ENCODE measurements at places on chromosomes 1 and 21.
A peak's percentile ranks its signal among the peaks of the same experiment; 100 is the strongest.

DNA sequence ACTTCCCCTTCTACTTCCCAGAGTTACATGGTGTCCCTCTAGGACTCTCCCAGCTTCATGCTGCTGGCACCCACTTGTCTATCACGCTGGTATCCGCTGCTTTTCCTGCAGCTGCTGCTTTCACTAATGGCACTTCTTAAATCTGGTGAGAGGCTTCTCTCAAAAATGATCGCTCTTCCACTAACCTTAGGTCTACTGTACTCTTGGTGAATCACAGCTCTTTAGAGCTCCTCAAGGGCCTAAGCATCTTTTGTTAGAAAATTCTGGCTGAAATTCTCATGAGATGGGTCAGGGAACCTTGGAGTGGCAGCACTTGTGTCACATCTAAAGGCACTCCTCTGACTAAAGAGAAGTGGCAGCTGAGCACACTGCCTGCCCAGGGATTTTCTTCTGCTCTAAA, 32.1 kb downstream of the ZMYND12 start:
- no peak for DNase-seq

GRCh38 chr1:18009478-18009961, 98.1 kb upstream of the IGSF21 start:
- no peak for DNase-seq

DNA sequence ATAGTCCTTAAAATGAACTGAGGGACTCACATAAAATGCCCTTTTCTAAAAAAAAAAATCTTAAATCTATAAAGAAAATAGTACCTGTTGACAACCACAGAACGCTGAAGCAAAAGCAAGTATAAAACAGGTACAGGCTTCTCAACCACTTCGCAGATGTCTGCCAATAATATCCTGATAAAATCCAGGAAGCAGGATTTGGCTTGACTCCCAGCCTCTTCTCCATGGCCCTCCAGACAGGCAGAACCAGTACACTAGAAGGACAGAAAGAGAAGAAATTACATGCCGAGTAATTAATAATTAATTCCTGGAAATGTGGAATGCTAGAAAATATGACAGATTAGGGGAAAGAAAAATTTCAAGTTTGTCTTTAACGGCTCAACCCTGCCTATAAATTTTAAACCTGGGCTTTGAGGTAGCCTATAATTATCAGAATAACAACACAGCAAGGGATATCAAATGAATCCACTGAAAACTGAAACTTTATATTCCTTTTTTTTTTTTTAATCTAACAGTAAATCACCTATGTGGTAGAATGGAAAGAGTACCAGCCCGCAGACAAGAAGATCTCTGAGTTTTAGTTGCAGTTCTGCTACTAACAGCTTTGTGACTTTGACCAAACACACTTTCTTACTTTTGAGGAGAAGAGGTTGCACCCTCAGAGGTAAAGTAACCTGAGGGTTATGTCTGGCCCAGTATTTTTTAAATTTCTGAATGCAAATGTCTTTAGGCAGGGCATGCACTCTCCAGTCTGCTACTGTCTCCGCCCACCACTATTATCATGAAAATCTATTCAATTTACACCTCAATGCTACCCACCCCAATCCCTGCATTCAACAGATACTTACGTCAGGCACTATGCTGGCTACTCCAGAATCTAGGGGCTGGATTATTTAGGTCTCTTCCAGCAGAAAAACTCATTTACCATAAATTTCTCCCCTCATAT, 2.7 kb downstream of the KIAA0319L start:
- no peak for DNase-seq

DNA sequence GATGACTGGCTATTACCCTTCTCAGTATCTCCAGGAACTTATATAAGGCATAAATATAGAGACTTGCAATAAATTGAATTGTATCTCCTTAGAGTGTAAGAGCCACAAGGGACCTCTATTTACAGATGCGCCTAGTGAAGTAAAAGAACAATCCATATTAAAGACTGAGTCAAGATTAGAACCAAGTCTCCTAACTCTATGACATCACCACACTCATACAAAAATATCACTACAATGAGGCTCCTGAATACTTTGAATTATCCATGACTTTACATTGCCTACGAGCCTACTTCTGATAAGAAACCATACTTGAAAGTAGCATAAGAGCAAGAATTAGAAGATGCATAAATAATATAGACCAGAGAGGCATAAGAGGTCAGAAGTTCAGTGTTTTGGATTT, 18.8 kb downstream of the DPYD start:
- DNase-seq: no peak

- DNase-seq: no peak
These were observed 159.5 kb downstream of the ETS2 start for GRCh38 chr21:38965241-38965640.

DNA sequence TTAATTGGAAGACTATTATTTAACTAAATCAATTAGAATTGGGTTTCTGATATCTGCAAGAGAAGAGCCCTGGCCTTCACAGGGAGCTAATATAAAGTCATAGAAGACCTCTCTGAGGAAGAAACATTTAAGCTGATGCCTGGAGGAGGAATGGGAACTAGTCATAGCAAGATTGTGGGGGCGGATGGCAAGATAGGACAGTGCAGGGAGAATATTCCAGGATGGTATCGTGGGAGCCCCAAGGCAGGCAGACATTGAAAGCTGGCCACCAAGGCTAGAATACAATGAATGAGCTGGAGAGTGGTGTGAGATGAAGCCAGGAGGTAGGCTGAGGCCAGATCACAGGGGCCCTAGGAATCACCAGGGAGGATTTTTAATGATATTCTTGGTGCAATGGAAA, 20.8 kb upstream of the MYSM1 start:
- no peak for DNase-seq

- DNase-seq: no peak
These were observed at the start of gene NES for GRCh38 chr1:156676820-156677615. Gene NES, minus strand, starts transcription at chr1:156677407. Its CDS starts 143 bp downstream, at chr1:156677264.

- DNase-seq: no peak
These were observed 6.3 kb upstream of the FOXD2 start for GRCh38 chr1:47431534-47431933.

DNA sequence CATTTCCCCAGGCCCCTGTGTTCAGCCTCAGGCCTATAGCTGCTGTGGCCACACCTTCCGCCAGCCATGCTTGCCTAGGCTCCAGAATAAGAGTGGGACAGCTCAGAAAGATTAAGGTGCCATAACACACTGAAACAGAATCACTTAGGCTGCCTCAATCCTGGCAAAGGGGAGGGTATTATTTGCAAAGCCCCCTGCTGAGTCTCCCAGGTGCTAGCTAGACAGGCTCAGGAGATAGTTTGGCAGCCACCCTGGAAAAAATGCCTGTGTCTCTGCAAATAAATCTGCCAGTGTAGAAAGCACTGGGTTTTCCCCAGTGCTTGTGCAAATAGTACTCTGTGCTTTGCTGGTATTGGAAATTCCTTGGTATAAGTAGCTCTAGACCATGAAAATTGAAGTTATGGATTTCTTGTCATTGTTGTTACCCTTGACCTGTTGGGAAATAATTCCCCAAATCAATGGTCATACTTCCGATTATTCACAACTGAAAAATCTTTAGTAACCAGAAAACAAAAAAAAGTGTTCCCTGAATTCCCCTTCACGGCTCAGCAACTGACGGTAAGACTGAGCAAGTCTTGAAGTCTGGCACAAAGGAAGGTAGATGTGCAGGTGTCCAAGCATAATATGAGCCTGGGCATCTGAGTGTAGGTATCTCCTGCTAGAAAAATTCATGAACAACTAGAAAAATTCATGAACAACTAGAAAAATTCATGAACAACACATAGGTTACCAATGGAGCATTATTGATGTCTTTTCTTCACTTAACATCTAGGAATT, 56.9 kb downstream of the PROX1 start:
- no peak for DNase-seq

DNA sequence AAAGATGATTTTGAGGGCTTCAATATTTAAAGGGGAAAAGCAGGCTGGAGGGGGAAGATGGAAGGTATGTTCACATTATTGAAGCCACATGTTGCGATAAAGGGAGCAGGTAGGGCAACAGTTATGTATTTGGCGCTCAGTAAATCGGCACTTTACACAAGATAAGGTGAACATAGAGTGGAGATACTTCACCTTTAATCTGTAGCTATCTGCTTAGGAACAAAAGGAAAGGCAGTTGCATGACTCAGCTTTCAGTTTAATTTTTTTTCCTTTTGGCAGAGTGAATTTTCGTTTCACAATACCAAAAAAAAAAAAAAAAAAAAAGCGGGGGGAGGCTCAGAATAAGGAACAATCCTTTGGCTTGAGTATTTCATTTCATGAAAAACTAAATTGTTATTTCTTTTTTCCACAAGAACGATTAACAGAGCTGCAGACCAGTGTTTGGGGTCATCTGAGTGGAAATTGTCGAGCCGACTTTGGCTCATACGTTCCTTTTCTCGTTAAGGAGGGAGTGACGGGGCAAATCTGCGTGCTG, 1.1 kb upstream of the COQ8A start:
- no peak for DNase-seq

- DNase-seq: no peak
These were observed 18.2 kb downstream of the RHBG start for GRCh38 chr1:156386949-156387869.

GRCh38 chr1:38917772-38918171, 23.9 kb downstream of the RHBDL2 start:
- no peak for DNase-seq

- DNase-seq: no peak
These were observed 569.6 kb upstream of the ADGRL2 start for GRCh38 chr1:81230983-81231728.

- DNase-seq: no peak
These were observed 14.4 kb upstream of the ZFYVE9 start for GRCh38 chr1:52127181-52128180.

GRCh38 chr1:180609643-180610555, 21.9 kb upstream of the XPR1 start:
- DNase-seq: no peak

- no peak for DNase-seq
These were observed 154.4 kb downstream of the NR5A2 start for GRCh38 chr1:200181861-200182260.

GRCh38 chr21:41195311-41195710, 27.4 kb downstream of the BACE2 start:
- no peak for DNase-seq

GRCh38 chr1:10943991-10944730, 68.3 kb upstream of the TARDBP start:
- DNase-seq: no peak

GRCh38 chr1:39754026-39754570, 15.4 kb downstream of the PPIE start:
- DNase-seq: no peak

DNA sequence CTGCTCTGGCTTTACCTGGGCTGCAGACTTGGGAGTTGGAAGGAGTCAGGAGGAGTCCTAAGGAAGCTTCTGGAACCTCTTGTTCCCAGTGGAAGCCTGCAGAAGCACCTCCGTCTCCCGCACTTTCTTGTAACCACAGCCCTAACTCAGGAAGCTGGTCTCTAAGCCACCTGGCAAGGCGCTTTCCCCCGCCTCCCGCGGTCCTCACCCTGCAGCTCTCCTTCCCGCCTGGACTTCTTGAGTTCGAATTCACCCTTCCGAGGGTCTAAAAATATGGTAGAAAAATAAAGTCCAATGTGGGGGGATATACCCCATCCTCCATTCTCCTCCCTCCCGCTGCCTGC, 15.1 kb downstream of the PAX7 start:
- DNase-seq: no peak

- no peak for DNase-seq
These were observed 124.3 kb downstream of the ATG4C start for GRCh38 chr1:62908168-62908695.

DNA sequence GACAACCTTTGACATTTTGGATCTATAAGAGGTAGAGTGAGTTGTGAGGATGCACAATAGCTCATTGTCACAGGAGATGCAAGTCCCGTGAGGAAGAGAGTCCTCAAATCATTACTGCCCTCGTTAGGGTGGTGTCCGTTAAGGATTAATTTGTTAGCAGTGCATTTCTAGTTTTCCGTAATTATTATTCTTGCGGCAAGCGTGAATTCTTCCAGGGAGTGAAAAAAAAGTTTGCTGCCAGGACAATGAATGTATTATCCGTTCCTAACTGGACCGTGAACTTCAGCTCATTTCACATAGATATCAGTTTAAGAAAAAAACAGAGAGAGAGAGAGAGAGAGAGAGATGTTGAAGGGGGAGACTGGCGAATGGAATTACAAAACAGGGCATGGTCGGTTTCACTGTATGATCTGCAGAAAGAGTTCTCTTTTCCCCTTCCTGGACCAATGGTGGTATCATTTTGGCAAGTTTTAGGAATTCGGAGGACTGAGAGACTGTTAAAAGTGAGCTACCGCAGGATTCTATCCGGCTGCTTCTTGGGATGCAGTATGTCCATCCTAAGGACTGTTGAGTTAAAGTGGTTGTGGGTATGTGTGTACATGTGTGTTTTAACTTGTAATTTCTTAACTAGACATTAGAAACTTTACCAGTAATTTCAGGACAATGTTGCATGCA, 216.0 kb upstream of the NFIA start:
- no peak for DNase-seq

DNA sequence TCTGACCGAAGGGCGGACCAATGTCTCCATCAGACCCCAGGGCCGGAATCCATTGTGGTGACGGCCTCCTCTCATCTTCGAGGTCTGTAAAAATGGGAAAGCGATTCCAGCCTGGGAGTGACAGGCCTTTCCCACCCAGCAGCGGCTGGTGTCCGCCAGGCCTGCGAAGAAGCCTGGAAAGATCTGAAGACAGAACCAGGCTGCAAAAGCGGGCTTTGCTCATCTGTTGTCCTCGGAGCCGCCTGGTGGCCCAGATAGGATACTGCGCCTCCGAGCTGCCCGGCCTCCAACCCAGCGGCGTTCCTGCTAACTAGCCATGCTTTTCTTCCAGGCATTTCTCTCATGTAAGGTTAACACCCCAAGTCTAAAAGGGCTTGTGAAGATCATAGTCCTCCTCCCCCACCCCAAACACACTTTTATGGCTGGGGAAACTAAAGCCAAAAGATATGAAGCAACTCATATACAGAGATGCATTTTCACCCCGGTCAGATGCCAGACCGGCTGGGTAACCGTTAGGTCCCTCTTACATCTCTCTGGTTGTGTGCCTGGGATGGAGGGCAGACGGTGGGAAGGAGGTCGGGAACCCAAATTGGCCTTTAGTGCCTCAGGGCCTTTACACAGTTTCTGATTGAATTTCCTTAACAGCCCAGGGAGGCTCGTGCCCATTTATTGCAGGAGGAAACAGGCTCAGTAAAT, 1.9 kb upstream of the DHRS3 start:
- DNase-seq: peak; percentile 44

DNA sequence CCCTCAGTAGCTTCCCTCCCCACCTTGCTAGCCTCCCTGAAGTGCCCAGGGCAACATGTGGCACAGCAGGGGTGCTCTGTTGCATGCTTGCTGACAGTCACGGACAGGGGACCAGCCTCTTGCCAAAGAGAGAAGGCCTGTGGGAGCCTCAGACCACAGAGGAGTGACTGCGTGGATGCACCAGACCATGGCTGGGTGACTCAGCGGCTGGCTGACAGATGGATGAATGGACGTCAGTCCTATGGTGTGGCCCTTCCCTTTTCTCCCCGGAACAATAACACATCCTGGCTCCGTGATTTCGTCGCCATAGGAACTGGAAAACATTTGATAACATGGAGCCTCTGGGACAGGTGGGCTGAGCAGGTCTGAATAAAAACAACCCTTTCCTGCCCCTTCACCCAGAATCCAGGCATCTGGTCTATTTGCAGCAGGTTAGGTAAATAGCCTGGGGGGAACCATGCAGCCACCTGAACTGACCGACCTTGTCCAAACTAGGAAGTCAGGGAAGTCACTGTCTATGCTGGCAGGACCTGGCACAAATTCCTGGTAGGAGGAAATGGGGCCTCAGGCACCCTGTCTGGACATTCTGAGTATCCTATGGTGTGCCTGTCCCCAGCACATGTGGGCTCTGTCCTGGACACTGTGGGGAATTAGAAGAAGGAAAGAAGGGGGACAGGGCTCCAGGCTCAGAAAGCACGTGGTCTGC, 53.3 kb downstream of the NENF start:
- no peak for DNase-seq

- no peak for DNase-seq
These were observed 16.4 kb upstream of the SLC44A3 start for GRCh38 chr1:94803517-94804441.

Data from activated naive CD4-positive, alpha-beta T cell (primary cell).